ENCODE measurements at places on chromosomes 4 and X.

GRCh38 chrX:117707948-117708743 is 408.5 kb downstream of the KLHL13 start:
- DNase-seq = no peak

DNA sequence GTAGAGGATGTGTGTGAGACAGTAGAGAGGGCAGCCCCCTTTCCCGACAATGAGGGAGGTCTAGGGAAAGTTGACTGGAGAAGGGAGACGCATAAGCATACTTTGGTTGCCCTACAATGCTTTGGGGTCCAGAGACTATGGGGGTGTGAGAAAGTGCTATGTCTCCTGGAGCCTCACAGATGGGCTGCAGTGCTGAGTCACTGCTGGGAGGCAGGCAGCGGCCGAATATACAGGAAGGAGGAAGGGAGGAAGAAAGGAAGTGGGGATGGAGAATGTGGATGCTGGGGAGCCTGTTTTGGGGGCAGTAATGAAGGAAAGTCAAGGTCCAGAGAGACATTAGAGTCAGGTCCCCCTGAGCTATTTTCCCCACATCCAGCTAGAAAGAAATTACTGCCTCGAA is 12.7 kb downstream of the DRP2 start:
- DNase-seq = no peak

GRCh38 chr4:182292612-182293011 is 49.4 kb downstream of the TENM3 start:
- no peak for DNase-seq

DNA sequence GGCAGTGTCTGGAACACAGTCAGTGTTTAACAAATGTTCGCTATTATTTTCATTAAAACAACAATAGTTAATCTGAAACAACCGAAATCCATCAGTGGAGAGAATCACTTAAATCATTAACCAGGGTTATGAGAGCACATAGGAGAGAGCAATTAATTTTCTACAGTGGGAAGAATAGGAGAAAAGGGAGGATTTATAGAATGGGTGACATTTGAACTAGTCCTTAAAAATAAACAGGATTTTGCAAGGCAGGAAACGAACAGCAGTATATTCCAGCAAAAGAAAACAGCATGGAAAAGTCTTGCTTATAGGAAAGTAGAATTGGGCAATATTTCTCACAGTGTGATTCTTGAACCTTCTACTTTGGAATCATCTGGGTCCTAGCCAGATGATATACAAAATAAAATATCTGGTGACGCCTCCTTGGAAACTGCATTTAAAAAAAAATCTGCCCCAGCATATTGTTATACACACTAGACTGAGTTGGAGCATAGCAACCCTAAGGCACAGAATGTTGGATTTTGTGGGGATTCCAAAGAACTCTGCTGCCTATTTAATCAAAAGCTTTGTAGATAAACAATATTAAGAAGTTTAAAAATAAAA is 56.1 kb downstream of the INTS12 start:
- no peak for DNase-seq

DNA sequence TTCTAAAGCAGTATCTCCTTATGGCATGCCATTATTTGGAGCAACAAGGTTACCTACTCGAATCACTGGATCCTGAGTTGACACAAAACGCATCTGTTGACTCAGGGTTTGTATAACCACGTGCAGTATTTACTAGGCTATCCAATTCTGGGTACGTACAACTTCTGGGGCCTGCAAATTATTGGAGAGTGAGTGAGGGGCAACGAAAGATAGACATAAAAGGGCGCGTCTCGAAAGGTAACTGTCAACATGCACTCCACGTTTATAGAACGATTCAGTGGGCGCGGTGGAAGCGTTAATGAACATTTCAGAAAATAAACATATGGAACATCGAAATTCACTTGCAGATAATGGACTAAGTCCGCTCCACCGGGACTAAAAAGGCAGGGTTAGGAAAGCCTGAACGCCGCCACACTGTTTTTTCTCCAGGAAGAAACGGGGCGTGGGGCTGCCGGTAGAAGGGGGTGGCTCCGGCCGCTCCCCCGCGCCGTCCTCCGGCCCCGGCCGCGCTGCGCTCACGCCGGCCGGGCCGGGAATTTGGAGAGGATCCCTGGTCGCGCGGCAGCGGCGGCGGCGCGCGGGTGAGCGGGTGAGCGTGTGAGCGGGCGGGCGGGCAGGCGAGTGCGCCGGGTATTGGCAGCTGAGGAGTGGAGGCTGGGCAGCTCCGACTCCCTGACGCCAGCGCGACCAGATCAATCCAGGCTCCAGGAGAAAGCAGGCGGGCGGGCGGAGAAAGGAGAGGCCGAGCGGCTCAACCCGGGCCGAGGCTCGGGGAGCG is at the start of gene SMAD1:
SMAD1 (plus strand) TSS at position 690 of the 778 bp plus-strand sequence. CDS start 32,761 bp downstream, outside the sequence.
- DNase-seq = peak; percentile 5

- DNase-seq = no peak
Observed at GRCh38 chrX:22249371-22249770, 23.3 kb upstream of the CBLL2 start.

GRCh38 chr4:99679204-99679603 is 21.6 kb upstream of the C4orf54 start:
- DNase-seq = peak; percentile 84

DNA sequence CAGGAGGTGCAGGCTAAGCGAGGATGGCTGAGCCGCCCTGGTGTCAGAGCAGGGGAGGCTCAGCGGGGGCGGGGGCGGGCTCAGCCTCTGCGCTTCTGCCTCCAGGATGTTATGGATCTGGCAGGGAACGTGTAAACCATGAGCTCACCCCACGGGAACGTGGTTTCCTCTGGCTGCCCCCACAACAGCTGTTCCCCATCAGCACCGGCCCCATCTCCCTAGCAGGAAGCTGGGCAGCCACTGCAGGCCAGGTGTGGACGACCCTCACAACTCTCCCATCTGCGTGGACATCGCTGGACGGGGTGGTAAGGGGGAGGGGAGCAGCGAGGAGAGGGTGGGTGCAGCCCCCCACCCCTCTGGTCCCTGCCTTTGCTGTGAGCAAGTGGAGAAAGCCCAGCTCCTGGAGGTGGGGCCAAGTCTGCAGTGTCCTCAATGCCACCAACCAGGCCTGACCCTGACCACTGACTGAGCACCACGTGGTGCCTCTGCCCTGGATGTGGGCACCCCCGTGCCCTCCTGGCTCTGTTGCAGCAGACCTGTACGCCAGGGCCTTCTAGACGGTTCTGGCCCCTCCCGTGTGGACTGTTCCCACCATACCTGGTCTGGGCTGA is 28.1 kb upstream of the SPON2 start:
- peak; percentile 42 for DNase-seq

DNA sequence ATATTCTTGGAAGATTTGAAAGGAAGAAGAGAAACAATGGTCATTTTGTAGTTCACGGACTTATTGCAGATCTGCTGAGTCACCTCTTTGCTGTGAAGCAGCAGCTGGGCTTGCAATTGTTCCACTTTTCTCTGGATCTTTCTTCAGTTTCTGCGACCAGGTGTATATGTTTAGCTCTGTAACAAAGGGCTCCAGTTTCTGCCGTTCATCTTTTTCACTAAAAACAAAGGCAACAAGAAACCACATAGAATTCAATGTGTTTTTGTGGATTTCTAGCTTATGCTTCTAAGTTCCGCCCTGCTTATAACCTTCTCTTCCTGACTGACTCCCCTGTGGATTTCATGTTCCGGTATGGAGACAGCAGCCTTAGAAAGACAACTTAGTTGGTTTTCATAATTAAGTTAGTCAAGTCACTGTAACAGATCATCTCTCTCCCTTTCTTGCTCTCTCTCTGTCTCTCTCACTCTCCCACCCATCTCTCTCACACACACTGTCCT is 121.6 kb upstream of the EPHA5 start:
- DNase-seq = no peak

- peak; percentile 82 for DNase-seq
Observed at GRCh38 chr4:84032372-84032771, 466.7 kb downstream of the NKX6-1 start.

GRCh38 chr4:152996111-152996571 is 60.0 kb downstream of the FHDC1 start:
- DNase-seq = no peak

All from DMS 273 treated with DMSO at 0.1 percent for 48 hours (cell line).